Spleen (tissue), 13 donors: ENCODE measurements at places on chromosomes 12 and 14. TPM values are rescaled to one million over a fixed set of nuclear protein-coding genes. Genes with fewer than 3 reads are reported as not detected.

CPNE6 gene
- not detected for total RNA-seq

NDRG2 gene
- total RNA-seq = 228 TPM

OR4E2 gene
- total RNA-seq = not detected

SYT1 gene
- total RNA-seq = 6.5 TPM

PROX2 gene
- total RNA-seq = not detected

GALNT16 gene
- total RNA-seq = 6.7 TPM

HOXC6 gene
- total RNA-seq = 0.29 TPM

CLEC1B gene
- 2.0 TPM for total RNA-seq

KCNMB4 gene
- total RNA-seq = 1.1 TPM

DNA sequence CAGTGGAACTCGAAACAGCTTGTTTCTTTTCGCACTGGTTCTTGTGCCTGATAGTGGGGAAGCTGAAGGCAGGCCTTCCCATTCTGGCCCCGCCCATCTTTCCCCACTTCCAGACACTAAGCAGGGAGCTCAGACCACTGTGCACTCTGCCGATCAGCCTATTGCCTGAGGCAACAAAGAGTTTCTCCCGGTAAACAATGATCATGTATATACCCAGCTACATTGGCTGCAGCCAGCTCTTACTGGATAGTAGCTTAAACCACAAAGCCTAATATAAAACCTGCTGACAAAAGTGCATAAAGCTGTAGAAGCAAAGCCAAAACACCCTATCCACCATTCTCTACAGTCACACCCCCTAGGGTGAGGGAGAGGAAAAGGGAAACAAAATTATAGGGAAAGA lies 24.7 kb upstream of the GLIPR1 start:
- H3K27ac ChIP-seq = no peak overlapping the region
- no peak overlapping the region for H3K4me3 ChIP-seq
- no peaks in the 10 kb centered on the region for H3K27me3 ChIP-seq

GRCh38 chr14:74840603-74841030 lies 35.3 kb downstream of the PROX2 start:
- no peak for DNase-seq
- no peak overlapping the region for H3K4me3 ChIP-seq
- H3K36me3 ChIP-seq = no peaks in the 10 kb centered on the region
- H3K27ac ChIP-seq = peak overlapping the region; percentile 39
- no peaks in the 10 kb centered on the region for H3K27me3 ChIP-seq
- H3K4me1 ChIP-seq = peaks cover 41% of the 10 kb centered on the region

GRCh38 chr12:93886533-93887511 lies 209.6 kb downstream of the CRADD start:
- no peaks in the 10 kb centered on the region for H3K4me1 ChIP-seq
- DNase-seq = no peak
- H3K27me3 ChIP-seq = no peaks in the 10 kb centered on the region
- H3K4me3 ChIP-seq = no peak overlapping the region

- peaks cover 37% of the 10 kb centered on the region for H3K36me3 ChIP-seq
- no peak for DNase-seq
- H3K27me3 ChIP-seq = no peaks in the 10 kb centered on the region
- no peaks in the 10 kb centered on the region for H3K4me1 ChIP-seq
- H3K27ac ChIP-seq = no peak overlapping the region
Measured at GRCh38 chr14:30708157-30708556, 86.0 kb downstream of the SCFD1 start.

DNA sequence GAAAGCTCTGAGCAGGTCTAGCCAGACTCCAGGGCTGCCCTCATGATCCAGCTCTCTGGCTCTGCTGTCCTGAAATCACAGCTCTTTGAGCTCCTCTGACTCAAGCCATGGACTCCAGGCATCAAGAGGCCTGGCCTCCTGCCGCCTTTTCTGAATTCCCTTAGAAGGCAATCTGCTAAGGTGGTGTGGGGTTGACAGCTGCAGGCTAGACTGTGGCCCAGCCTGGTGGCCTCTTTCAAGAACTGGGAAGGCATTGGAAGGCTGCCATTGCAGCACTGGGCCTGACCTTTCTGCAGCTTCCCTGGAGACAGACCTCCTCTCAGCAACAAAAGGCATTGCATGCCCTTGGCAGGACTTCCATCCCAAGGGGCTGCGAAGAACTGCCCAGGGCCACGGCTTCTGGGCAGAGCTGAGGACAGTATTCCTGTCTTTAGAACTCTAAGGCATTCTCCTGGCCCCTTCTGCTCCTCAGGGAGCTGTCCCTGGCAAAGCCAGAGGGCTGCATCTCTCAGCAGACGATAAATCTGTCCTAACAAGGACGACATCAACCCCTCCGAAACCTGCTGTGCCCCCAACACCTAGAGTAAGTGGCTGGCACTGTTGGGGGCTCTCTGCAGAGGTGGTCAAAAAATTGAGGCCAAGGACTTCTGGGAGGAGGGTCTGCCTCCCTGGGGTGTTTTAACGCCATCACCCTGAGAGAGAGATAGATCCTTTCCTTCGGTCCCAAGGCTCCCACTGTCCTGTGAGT lies 115.6 kb downstream of the RBM19 start:
- H3K27me3 ChIP-seq = no peaks in the 10 kb centered on the region
- H3K27ac ChIP-seq = no peak overlapping the region

- H3K4me3 ChIP-seq = no peak overlapping the region
- H3K27me3 ChIP-seq = no peaks in the 10 kb centered on the region
- no peak overlapping the region for H3K27ac ChIP-seq
- no peak for DNase-seq
- no peaks in the 10 kb centered on the region for H3K4me1 ChIP-seq
- no peaks in the 10 kb centered on the region for H3K36me3 ChIP-seq
Measured at GRCh38 chr14:72462056-72462455, 431.8 kb downstream of the DPF3 start.

DNA sequence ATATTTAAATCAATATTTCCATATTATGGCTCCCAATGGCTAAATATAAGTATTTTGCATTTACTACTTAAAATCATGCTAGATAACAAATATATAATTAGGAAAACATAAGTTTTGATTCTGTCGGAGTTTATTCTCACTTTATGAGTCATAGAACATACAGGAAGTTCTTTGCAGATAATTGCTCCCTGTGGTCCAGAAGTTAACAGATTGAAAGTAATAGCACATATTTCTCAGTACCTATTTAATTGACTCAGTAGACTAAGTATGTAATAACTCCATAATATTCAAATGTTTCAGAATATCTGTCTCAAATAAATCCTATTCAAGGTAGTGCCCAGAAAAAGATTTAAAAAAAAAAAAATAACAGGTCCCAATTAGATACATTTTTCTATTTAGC lies 806.0 kb upstream of the ATXN7L3B start:
- no peak overlapping the region for H3K27ac ChIP-seq
- no peak for DNase-seq
- no peaks in the 10 kb centered on the region for H3K36me3 ChIP-seq
- no peaks in the 10 kb centered on the region for H3K27me3 ChIP-seq

DNA sequence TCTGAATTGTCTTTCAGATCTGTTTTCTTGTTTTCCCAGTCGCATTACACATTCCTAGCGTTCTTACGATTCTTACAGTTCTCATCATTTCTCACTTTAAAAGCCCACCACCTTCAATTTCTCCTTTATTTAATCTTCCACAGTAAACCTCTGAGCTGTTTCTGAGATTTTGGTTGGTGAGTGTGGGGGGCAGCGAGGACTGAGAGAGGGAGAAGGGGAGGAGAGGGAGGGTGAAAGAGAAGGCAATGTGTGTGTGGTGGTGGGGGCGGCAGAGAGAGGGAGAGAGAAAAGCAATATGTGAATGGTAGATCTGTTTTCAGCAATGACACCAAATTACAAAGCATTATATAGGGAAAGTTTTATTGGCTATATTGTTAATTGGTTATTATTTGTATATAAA lies 282.6 kb downstream of the SOX5 start:
- no peak for DNase-seq
- H3K36me3 ChIP-seq = no peaks in the 10 kb centered on the region
- H3K27me3 ChIP-seq = no peaks in the 10 kb centered on the region
- H3K4me3 ChIP-seq = no peak overlapping the region
- no peaks in the 10 kb centered on the region for H3K4me1 ChIP-seq

DNA sequence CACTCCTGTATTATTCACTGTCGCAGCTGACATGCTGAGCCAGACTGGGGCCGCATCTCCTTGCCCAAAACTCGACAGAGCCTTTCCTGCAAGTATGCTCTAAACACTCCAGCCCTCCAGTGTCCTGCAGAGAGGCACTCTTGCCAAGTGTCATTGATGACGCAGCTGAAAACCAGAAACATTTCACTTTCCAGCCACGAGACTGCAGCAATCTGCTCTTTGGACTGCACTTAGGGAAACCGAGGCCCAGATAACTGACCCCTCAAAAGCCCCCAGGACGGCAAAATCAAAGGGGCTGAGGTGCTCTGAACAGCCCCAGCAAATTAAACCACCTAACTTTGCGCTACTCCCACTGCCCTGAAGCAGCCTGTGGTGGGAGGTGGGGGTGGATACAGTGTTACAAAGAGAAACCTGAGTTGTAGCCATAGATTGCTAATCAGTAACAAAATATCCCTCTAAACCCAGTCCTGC lies 2.6 kb downstream of the CCDC85C start:
- H3K27me3 ChIP-seq = peaks cover 19% of the 10 kb centered on the region
- H3K4me1 ChIP-seq = peaks cover 43% of the 10 kb centered on the region
- H3K27ac ChIP-seq = no peak overlapping the region
- no peak for DNase-seq
- H3K4me3 ChIP-seq = no peak overlapping the region
- H3K36me3 ChIP-seq = no peaks in the 10 kb centered on the region

GRCh38 chr14:101083564-101084435 lies 180.3 kb upstream of the RTL1 start:
- no peak overlapping the region for H3K4me3 ChIP-seq
- H3K27ac ChIP-seq = no peak overlapping the region
- no peaks in the 10 kb centered on the region for H3K27me3 ChIP-seq

DNA sequence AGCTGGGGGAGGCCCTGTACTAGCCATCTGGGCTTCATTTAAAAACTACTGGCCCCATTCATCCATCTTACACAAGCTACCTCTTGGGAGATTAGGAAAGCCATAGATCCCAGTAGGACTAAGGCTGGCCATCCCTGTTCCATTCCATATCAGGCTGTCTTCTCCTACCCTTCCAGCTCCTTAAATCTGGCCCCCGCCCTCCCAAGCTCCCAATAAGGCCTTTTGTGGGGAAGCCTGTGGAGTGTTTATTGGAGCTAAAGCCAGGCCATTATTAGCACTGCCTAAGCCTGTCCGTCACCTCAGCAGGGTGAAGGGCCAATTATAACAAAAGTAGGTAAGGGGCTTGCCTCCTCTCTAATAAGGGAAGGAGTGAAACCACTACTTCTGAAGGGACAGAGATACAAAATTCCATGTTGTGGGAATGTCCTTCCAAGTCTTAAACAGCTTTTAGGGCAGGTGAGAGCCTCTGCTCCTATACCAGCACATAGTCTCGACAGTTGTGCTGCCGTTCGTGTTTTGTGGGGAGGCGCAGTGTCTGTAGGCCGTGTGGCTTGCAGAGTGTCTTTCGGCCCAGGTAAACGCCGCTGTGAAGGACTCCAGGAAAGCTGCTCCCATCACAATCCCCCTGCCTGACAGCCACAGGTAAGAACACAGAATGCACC lies 3.7 kb downstream of the MYL6 start:
- H3K4me1 ChIP-seq = peaks cover 45% of the 10 kb centered on the region
- H3K27ac ChIP-seq = no peak overlapping the region
- peaks cover 71% of the 10 kb centered on the region for H3K36me3 ChIP-seq
- no peak overlapping the region for H3K4me3 ChIP-seq
- H3K27me3 ChIP-seq = no peaks in the 10 kb centered on the region

- no peaks in the 10 kb centered on the region for H3K36me3 ChIP-seq
- no peaks in the 10 kb centered on the region for H3K27me3 ChIP-seq
- no peaks in the 10 kb centered on the region for H3K4me1 ChIP-seq
- no peak overlapping the region for H3K27ac ChIP-seq
Measured at GRCh38 chr12:24533716-24534352, 415.1 kb downstream of the BCAT1 start.

- no peak for DNase-seq
- no peaks in the 10 kb centered on the region for H3K27me3 ChIP-seq
- H3K4me1 ChIP-seq = no peaks in the 10 kb centered on the region
- H3K27ac ChIP-seq = no peak overlapping the region
- H3K36me3 ChIP-seq = no peaks in the 10 kb centered on the region
Measured at GRCh38 chr12:121872546-121873215, 14.0 kb upstream of the HPD start.

DNA sequence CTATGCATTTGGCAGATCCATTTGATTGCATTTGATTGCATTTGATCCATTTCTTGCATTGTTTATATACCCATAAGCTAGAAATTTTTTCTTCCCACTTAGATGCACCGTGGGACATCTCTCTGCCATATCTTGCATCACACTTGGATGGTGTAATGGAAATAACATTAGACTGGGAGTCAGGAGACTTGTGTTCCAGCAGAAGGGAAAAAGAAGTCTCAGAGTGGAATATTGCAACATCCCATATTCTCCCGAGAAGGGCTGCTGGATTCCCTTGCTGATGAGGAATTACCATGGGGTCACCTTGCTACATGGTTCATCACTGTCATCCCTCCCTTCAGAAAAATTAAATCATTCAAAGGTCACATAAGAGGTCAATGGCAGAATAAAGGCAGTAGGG lies 78.1 kb downstream of the KSR2 start:
- no peak for DNase-seq
- no peak overlapping the region for H3K4me3 ChIP-seq
